Naive thymus-derived CD4-positive, alpha-beta T cell (primary cell): ENCODE measurements at places on chromosomes 3 and 15. TPM values are rescaled to one million over a fixed set of nuclear protein-coding genes. Genes with fewer than 3 reads are reported as not detected.
A peak's percentile ranks its signal among the peaks of the same experiment; 100 is the strongest.

GRCh38 chr15:40256638-40257235 is 17.9 kb downstream of the PAK6 start:
- DNase-seq: no peak

GRCh38 chr3:44451441-44451840 is 26.0 kb downstream of the ZNF445 start:
- DNase-seq: no peak

DNA sequence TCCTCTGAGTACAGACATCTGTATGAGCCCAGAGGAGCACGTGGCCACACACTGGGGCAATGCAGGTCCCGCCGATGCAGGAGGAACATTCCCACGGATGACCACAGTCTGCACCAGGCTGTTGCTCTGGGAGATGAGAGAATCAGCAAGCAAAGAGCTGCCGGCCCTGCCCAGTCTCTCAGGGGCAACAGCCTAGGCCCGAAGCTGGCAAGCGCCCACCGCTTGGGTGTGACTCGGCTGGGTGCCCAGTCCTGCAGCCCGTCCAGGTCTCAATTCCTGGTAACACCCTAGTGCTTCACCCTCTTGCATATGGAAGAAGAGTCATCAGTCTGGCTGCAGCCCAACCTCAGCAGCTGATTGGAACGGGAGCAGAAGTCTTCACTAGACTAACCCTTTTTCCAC is 153.7 kb upstream of the HES1 start:
- no peak for DNase-seq

GRCh38 chr15:48006031-48006511 is 114.7 kb upstream of the SLC24A5 start:
- no peak for DNase-seq

- DNase-seq: no peak
These were observed 35.5 kb downstream of the IGF1R start for GRCh38 chr15:98683831-98684230.

DNA sequence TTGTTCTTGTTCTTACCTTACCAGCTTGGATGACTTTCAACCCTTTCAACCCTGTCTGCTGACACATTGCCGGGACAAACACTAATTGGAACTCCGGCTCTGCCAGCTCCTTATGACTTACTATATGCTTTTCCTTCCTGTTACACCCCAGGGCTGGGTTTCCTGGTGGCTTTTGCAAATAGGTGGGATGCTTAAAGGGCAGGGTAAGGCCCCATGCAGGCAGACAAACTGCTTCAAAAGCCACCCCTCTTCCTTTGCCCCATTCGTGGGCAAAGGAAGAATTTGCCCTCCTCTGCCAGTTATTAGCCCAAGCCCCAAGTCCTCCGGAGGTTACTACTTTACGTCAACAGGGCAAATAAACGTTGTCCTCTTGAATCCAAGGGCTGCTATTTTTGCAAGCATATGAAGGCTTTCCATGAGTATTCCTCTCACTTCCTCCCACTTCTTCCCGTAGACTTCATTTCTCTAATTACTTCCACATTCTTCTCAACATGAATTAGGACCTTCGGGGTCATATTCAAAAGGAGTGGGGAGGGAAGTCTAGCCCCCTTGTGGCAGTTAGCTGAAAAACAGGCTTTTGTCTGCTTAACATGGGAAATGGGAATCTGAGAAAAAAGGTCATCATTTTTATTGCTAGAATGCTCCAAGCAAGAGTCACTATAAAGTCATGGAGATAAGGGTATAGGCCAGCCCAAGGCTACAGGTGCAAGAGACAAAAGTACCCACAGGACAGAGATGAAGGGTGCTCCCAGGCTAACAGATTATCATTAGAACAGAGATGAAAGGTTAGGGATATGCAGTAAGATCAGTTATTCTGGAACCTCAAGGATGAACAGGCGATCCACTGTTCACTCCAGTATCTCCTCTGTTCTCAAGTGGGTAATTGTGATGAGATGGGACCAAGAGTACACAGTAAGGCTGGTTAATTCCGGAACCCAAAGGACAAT is 56.3 kb upstream of the FSTL1 start:
- DNase-seq: no peak

DNA sequence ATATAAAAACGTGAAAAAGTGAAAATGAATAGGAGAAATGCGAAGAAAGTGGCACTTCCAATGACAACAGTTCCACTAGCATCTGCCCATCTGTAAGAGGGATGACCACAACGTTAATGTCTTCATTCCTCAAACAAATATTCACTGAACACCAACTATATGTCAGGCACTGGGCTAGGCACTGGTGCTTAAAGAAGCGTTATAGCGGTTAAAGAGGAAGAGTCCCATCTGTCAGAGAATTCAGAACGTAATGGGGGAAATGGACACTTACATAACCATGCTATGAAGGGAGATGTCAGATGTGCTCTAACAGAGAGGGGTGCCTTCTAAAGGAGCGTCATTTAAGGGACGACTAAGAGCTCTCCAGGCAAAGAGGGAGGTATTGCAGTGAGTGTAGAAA is 8.2 kb downstream of the RUBCN start:
- no peak for DNase-seq

DNA sequence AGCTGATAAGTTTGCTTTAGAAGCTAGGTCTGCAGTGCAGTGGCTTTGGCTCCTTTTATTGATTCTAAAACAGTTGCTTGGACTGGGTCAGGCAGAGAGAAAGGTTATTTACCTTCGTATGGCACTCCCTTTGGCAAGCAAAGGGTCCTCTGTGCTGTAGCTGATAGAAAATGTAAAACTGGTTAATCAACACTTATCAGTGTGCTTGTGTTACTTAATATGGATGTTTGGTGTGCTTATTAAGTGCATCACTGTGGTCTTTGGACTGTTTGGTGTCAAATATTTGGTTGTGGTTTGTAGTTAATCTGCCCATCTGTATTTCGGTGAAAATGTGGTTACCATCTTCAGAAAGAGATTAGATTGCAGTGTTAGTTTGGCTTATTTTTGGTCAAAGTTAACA is 16.0 kb downstream of the UBE2E2 start:
- no peak for DNase-seq

- no peak for DNase-seq
These were observed 200.8 kb upstream of the GOLGA6L4 start for GRCh38 chr15:84034578-84035398.

DNA sequence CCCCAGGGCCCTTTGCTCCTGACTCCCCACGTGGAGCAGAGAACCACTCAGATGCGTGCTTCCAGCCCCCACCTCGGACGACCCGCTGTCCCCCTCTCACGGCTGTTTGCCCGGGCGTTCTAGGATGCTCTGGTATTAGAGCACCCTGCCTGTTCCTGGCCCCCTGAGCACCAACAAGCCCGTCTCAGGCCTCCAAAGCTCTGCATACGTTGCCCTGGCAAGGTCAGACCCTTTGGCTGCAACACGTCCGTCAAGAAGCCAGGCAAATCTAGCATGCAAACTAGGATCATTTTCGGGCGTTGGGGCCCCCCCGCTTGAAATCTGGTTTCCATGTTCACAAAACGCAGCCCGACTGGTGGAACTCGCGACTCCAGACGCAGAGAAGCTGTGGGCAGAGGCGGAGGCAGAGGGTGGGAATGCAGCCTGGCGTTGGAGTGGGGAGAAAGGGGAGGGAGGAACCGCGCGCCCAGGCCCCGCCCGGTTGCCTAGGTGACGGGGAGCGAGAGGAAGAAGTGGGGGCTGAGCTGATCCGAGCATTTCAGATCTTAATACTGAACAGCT is 86.2 kb upstream of the PIAS1 start:
- DNase-seq: peak; percentile 6

DNA sequence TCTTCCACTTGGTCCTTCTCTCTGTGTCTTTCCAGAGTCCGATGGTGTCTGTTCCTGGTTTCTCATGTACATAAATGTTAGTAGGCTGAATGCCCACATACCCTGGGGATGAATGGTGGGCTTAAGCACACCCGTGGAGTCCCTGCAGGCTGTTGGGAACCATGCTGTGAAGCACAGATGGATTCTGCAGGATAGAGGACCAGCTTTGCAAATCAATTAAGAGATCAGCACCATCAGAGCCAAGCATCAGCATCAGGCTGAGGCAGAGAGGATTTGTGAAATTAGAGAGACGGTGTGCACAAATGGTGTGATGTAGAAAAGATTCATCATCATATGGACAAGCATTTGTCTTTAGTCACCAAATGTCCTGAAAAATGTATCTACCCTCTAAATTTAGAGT is 127.1 kb downstream of the SV2B start:
- DNase-seq: no peak

GRCh38 chr3:50876947-50877346 is 202.2 kb downstream of the DOCK3 start:
- DNase-seq: no peak

DNA sequence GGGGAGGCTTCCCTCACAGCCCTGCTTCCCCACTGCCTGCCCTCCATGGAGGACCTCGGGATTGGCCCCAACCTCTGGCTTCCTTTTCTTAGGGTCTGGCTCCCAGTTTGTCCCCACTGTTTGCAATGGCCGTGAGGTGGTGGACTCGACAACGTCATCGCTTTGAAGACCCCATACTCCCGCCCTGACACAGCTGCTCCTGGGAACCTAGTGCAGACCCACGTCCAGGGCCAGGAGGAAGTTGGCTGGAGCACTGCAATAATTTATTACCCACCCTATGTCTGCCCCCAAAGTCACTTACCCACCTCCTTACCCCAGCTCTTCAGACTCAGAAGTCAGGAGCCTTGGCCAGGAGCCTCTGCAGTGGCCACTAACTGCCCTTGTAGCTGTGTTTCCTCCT is 11.1 kb downstream of the GRM2 start:
- DNase-seq: no peak

DNA sequence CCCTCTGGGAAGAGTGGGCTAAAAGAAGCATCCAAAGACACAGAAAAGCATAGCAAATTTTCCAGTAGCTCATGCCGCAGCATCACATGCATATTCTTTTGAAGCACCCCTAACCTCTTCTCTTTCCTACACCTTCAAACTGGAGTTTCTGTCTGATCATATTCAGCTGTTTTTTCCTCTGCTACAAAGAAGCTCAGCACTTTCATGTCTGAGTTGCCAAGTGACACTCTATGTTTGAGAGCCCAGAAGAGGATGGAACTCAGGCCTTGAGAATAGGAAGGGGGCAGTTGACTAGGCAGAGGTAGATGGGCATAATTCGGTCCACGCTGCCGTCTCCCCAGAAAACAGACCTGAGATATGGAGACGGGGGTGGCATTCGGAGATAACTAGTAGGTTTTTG is 489.6 kb upstream of the NR2F2 start:
- no peak for DNase-seq

DNA sequence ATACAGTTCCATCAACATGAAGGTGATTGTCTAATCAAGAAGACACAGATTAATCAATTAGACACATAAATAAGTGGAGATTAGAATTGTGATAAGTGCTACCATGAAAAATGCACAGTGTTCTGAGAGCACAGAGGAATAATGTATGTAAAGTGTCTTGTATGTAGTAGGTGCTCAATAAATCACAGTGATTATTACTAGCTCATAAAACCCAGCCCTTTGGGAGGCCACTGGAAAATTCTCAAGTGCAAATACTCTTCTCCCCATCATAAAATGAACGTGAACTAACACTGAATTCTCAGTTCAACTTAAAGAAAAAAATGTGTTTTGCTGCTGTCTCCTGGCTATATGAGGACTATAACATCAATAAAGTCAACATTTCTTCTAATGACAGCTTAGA is 368.2 kb downstream of the FOXP1 start:
- no peak for DNase-seq

- no peak for DNase-seq
These were observed 19.4 kb downstream of the PLSCR1 start for GRCh38 chr3:146524961-146525360.

DNA sequence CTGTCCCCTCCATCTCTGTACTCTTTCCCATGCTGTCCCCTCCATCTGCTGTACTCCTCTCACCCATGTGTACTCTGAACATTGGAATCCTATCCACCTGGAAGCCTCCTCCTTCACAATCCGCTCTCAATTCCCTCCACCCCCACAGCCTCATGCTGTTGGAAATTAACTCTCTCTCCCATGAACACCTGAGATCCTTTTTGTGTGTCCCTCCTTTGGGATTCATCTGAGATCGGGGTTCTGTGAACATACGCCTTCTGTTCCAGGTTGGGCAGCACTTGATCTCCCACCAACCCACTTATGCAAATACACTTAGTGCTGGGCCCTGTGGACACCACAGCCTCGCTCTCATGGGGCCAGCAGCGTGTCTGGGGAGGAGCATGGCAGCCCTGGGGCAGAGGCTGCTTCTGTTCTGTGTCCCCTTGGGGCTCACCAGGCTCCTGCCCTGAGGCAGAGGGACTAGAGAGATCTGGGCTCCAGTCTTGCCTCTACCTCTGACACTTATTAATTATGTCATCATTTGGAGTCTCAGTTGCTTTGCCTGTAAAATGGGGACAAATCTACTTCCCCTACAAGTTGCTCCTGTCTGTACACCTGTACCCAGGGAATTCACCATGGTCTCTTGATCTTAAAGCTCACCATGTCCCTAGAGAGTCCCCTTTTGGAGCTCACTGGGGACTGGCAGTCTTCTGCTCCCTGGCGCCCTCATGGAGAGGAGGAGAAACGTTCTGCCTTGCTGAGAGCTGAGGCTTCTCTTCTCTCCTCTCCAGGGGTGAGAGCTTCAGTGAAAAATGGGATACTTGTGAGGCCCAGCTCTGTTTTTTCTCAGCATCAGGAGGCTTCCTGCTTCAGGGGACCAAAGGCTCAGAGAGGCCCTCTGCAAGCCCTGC is 42.7 kb downstream of the ITGA11 start:
- no peak for DNase-seq

- DNase-seq: no peak
These were observed 621.8 kb downstream of the MECOM start for GRCh38 chr3:169041677-169042171.

DNA sequence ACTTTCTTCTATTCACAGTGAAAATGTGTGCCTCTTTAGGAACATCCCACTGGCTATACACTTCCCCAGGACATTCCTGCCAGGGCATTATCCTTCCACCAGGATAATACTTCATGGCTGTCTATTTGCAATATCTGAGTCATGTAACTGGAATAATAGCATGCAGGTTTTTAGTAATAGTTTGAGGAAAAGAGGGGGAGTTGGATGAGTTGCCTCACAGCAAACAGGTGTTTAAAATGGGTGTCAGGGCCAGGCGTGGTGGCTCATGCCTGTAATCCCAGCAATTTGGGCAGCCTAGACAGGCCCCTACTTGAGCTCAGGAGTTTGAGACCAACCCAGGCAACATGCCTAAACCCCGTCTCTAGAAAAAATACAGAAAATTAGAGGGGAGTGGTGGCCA is 585.9 kb downstream of the DIPK2A start:
- DNase-seq: no peak

- no peak for DNase-seq
These were observed 57.4 kb downstream of the ABHD5 start for GRCh38 chr3:43748179-43748578.

The PYGO1 gene
- polyA plus RNA-seq: not detected

The LSMEM2 gene
- polyA plus RNA-seq: not detected

The GPR156 gene
- not detected for polyA plus RNA-seq

The ITGB5 gene
- 0.70 TPM for polyA plus RNA-seq

The PLCH1 gene
- polyA plus RNA-seq: not detected

The PLA1A gene
- not detected for polyA plus RNA-seq

The TMEM108 gene
- not detected for polyA plus RNA-seq

The ISLR2 gene
- not detected for polyA plus RNA-seq

The B3GNT5 gene
- not detected for polyA plus RNA-seq

The LHFPL4 gene
- polyA plus RNA-seq: 0.13 TPM

The TGM4 gene
- polyA plus RNA-seq: 0.07 TPM

The ZNF660 gene
- not detected for polyA plus RNA-seq

The ELP6 gene
- 35.8 TPM for polyA plus RNA-seq

The CEP152 gene
- 3.5 TPM for polyA plus RNA-seq
